Choroid plexus epithelial cell (primary cell): ENCODE measurements at places on chromosomes 1 and 21.

- no peak for DNase-seq
Measured at GRCh38 chr1:111988743-111989453, 570 bp downstream of the KCND3 start.

DNA sequence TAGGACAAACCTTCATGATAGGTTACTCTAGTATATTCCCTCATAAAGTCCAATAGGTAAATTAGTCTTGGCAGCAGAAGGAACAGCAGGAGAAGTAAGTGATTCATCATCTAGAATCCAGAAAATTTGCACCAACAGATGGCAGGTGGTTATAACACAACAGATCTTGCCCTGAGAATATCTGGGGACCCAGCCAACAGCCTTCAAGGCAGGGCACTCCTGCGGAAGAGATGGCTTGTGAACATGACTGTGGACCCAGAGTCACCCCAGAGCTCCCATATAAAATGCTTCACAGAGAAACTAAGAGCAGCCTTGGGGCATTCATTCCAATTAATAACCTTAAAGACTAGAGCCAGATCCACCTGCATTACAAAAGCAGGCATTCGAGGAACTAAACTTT is 7.9 kb upstream of the PLA2G2C start:
- DNase-seq: no peak

DNA sequence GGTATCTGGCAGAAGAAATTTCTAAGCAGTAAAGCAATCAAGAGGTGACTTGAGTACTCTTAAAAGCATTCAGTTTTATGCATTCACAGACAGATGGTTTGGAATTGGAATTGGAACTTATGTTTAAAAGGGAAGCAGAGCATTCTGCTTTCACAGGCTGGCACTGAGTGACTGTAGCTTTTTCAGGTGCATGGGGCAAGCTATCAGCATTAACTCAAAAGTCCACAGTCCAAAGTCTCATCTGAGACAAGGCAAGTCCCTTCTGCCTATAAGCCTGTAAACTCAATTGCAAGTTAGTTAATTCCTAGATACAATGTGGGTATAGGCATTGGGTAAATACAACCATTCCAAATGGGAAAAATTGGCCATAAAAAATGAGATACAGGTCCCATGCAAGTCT is 1620.3 kb downstream of the MRPL39 start:
- DNase-seq: no peak

DNA sequence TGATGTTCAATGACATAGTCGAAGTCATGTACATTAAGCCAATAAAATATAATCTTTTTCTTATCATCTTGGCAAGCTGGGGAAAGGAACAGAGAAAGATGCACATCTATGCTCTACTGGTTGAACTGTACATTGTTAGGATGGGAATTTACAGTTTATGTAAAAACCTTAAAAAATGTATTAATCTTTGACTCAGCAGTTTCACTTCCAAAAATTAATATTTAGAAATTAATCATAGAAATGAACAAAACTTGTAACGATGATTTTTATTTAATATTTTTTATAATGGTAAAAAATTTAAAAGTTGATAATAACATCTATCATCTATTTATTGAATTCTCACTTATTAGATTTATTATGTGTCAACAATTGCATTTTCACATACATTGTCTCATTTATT is 5.7 kb upstream of the C1orf141 start:
- no peak for DNase-seq

DNA sequence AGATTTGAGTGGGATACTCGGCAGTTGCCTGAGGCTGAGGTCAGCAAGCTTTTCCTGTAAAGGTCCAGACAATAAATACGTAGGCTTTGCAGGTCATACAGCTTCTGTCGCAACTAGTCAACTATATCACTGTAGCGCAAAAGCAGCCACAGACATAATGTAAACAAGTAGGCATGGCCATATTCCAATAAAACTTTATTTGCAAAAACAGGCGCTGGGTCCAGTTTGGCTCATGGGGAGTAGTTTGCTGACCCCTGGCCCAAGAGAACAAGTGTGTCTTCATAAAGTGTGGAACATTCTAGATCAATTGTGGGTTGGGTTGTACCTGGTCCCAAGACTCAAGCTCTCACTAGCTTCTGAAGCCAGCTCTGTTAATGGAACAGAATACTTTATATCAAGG is 78.8 kb downstream of the MIS18A start:
- DNase-seq: no peak
